ENCODE measurements at places on chromosomes 2 and 18.
A peak's percentile ranks its signal among the peaks of the same experiment; 100 is the strongest.

GRCh38 chr2:176454893-176455815, 185.9 kb downstream of the MTX2 start:
- no peak for DNase-seq

- no peak for DNase-seq
Observed at GRCh38 chr2:30105556-30105955, 41.3 kb upstream of the YPEL5 start.

GRCh38 chr2:12844511-12844910, 127.8 kb downstream of the TRIB2 start:
- no peak for DNase-seq

DNA sequence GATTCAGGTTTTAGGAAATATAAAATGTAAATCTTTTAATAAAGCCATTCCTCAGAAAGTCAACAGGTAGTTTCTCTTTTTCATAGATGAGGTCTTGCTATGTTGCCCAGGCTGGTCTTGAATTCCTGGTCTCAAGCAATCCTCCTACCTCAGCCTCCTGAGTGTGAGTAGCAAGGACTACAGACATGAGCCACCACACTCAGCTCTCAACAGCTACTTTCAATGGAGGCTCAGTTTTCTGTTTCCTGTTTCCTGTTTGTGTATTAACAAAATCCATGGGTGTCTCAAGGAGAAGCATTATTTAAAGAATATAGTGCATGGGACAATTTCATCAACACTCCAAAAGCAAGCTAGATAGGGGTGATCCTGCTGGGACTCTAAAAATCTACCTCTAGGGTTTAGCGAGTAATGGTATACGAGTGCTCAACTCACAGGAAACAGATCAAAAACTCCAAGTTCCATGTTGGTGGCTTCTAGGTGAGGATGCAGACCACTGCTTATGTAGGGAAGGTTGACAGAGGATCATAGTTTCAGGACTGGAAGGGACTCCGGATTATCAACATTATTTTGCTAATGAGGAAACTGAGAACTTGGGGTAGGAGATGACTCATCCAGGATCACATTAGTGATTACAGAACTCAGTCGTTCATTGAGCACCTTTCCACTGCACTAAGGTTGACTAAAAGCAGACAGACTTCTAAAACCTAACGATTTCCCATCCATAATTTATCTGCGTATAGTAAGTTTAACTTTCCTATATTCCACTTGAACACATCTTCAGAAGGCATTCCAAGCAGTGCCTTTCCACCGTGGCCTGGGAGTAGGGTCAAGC, 61.7 kb upstream of the WIPF1 start:
- DNase-seq = no peak

DNA sequence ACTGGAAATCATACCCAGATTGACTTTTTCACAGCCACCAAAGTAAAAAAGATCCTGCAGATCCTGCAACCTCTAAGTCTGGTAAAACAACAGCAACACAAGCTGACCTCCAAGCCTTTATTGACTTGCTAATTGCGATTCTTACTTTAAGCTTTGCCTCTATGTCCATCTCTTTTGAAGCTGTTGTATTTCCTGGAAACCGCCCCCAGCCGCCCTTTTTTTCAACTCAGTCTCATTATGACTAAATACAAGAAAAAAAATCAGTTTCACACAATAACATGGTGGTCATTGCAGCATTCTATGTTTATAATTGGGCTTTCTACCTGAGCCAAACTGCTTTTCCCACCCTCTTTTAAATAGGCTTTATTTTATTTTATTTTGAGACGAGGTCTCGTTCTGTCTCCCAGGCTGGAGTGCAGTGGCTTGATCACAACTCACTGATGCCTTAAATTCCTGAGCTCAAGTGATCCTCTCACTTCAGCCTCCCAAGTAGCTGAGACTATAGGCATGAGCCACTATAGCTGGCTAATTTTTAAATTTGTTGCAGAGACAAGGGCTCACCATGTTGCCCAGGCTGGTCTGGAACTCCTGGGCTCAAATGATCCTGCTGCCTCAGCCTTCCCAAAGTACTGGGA, 76.2 kb downstream of the MOGAT1 start:
- DNase-seq = no peak

DNA sequence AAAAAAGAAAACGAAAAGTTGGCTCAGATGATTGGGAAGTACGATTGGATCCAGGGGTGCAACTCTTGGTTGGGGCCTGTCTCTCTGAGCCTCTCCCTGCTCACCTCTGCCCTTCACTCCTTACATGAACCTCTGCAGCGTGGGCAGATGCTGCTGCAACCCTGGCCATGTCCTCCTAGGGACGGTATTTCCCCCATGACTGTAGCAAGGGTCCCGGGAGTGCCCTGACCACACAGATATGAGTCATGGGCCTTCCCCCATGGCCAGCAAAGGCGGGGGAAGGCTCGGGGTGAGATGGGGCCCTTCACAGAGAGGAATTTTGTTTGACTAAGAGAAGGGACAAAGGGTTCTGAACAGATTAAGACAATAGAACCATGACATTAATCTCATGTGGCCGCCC, 129.0 kb downstream of the NCK2 start:
- DNase-seq = no peak

GRCh38 chr2:222102575-222103349, 196.0 kb downstream of the PAX3 start:
- DNase-seq = no peak

GRCh38 chr2:49598231-49598630, 443.9 kb upstream of the FSHR start:
- no peak for DNase-seq

GRCh38 chr2:193482557-193482956, 1287.8 kb upstream of the TMEFF2 start:
- DNase-seq = no peak

- no peak for DNase-seq
Observed at GRCh38 chr2:4964001-4964540, 728.1 kb upstream of the SOX11 start.

GRCh38 chr18:67359873-67360838, 156.4 kb downstream of the DSEL start:
- DNase-seq = peak; percentile 84

- DNase-seq = no peak
Observed at GRCh38 chr2:225766431-225766830, 366.9 kb downstream of the NYAP2 start.

- DNase-seq = no peak
Observed at GRCh38 chr2:162074632-162074895, 549 bp upstream of the DPP4 start.

- no peak for DNase-seq
Observed at GRCh38 chr2:33425586-33426031, 50.8 kb upstream of the RASGRP3 start.

DNA sequence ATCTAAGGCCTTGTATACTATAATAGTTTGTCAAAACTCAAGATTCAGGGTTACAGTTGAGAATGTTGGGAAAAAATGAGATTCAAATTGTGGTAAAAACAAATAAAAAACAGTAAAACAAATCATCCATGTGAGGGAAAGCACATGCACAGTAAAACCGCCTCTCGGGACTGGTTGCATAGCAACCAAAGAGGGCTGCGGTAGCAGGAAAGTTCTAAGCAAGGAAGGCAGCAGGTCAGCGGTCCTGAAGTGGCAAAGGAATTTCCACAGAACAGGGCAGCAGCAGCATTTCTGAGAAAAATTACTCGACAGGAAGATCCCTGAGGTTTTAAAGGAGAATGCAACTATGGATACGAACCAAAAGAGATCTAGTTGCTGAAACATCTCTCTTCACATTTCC, 93.7 kb downstream of the DYNAP start:
- no peak for DNase-seq

DNA sequence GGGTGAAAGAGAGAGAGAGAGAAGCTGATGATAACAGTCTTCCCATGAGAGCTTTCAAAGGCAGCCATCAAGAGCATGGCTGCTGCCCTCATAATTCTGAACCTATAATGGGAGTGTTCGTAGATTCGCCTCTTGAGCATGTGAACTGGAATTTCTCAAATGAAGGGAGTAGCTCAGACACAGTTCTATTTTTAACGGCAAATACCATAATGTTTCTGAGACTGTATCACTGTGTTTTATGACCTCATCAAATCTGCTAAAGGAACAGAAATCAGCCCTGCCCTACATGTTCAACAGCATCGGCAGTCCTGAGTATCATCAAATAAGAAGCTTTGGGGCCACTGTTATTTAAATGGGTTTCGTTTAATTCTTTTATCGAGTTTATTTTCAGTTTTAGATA, 645.6 kb downstream of the GALR1 start:
- no peak for DNase-seq

DNA sequence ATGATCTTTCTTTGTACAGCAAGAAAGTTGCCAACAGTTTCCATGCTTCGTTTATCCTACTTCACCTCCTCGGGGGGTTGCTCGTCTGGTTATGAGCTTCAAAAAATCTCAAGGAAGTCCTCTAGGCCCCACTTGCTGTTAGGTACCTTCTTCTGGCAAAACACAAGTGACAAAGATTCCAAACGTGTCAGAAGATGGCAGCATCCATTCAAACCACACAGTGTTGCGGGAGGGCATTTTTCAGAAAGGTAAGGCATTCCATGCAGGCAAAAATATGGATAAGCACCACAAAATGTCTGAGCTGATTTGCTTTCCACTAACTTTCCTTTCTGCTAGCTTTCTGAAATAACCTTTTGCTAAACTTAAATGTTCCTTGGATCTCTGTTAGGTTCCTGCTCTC, 13.2 kb upstream of the OR6B3 start:
- no peak for DNase-seq

DNA sequence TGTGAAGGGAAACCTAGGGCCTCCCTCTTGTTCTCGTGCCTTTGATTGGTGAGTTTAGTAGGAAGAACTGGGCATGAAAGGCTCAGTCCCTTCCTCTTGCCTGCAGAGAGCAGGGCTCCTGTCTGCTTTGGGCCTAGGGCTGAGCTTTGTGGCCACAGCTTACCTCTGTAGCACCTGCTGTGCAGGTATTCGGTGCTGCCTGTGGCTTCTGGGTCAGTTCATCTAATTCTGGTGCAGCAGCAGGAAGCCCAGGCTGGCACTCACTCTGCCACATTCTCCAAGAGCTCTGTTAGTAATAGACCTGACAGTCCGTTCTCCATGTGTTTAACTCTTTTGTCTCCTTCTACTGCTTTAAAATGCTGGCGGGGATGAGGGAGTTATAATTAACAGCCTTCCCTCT, 96.5 kb downstream of the DLGAP1 start:
- no peak for DNase-seq

DNA sequence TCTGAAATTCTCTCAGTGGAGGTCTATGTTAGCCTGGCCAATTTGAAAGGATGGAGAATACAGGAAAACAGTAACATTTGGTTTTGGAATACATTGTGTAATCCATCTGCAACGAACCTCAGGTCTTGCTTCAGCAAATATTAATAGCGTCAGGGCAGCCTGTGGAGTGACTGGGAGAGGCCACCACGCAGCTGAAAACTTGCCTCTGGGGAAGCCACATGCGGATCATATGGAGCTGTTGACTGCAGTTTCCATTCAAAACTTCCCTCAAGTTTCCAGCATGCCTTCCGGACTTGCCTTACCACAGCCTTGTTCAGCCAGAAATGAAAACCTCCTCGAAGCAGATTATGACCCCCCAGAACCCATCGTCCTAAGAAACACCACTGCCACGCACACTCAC, 25.7 kb downstream of the BCL11A start:
- no peak for DNase-seq

DNA sequence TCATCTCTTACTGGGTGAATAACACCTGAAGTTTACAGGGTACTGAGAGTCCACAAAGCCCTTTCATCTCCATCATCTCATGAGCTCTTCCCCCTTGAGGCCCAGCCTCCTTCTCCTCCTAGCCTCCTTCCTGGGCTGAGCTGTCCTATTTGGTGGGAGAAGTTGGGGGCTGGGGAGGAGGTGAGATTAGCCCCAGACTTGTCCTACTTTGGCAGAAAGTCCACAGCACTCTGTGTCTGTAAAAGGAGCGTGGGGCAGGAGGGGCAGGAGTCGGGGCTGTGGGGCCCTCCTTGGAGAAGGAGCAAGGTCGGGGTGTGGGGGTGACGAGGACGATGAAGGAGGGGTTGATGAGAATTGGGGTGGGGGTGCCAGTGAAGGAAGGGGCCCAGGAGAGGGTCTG, 10.0 kb upstream of the DES start:
- no peak for DNase-seq

DNA sequence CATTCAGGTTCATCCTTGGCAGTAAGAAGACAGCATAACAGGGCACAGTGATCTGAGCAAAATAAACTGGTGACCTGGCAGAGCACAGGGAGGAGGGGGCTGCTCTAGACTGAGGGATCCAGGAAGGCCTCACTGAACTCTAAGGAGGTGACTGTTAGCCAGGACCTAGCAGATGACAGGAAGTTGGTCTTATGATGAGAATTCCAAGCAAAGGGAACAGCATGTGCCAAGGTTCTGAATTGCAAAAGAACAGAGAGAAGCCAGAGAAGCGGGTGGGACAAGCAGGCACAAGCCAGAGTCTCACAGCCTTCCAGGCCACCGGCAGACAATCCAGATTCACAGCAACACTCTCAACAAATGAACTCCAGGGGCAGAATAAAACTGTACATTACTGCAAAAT, 152.7 kb upstream of the PTPRM start:
- DNase-seq = no peak

DNA sequence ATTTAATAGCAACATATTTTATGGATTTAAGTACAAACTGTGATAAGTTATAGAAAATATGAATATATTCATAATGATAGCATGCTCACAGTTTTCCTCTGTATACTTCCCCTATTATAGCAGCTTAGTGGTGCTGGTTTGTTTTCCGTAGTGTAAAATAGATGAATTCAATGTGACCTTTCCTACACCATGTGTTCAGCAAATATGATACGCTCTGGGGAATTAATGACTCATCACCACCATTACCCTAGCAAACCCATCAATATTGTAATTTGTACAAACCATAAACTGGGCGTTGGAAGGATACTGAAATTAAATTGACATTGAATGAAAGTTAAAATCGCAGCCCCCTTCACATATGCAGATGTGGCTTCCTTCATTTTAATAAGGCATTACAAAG, 58.7 kb upstream of the CDH19 start:
- DNase-seq = no peak

DNA sequence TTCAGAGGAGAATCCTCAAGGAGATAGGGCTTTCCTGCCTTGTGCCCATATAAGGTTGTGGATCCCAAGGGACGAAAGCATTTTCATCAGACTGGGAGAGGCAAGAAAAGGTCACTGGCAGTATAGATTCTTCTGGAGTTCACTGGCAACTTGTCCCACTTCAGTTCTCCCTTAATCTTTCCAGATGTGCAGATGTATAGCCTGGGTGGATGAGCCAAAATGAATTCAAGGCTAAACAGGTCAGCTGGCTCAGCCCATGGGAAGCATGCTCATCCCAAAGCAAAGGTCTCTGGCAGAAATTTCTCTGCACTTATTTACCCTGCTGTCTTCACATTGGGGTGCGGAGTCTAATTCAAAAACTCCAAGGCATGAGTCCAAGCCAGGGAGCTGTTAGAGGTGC, 148.9 kb upstream of the TNP1 start:
- no peak for DNase-seq

Data from GM04503 (cell line).